ENCODE measurements at places on chromosomes 2 and 18.

GRCh38 chr2:218963601-218964000, 4.1 kb downstream of the CDK5R2 start:
- DNase-seq, result no peak

DNA sequence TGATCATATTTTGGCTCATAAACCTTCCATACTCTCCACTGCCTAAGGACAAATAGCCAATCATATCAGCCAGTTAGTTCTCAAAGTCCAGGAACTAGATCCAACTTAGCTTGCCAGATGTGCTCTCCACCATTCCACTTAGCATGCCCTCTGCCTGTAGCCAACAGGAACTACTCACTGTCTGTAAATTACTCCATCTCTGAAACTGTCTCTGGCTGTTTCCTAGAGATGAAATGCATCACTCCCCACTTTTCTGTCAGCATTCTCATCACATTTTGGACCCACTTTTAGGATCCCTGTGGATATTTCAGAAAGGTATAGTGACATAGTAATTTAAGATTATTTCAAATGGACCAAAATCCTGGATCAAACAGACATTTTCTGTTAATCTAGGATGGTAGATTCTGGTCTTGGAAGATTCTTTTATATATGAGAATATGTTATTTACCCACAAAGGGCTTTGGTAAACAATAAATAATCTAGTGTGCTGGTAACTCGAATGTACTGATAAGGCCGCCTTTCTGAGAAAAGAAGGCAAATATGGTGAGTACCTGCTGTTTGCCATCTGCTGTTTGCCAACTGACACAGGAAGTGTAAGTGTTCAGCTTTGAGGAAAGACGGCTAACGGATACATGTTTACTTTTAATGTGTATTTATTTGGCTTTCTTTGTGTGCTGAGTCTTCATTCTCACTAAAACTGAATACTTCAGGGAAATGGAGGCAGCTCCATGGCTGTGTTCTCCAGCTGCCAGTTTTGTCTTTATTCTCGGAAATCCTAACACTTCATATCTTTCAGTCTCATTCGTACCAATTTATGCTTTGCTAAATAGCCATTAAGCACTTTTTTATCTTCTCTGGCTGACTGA, 79.5 kb downstream of the EVA1A start:
- no peak for DNase-seq

- no peak for DNase-seq
Observed at GRCh38 chr2:84427235-84428138, 31.6 kb downstream of the SUCLG1 start.

GRCh38 chr18:74456349-74457042, 612 bp downstream of the DIPK1C start:
- no peak for DNase-seq

DNA sequence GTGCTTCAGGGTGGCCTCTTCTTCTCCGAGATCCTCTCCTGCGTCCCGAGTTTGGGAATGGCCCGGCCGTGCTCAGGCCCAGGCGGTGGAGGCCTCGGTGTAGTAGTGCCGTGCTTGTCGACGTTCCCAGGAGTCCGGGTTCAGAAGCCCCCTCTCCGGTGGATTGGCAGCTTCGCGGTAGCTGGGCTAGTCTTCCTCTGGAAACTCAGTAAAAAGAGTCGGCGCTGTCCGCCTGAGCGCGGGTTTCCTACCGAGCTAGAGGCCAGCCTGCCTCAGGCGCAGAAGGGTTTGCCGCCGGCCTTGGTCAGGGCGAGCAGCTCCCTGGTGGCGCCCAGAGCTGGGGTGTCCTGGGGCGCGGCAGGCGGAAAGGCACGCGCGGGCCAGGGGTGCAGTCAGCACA, 3.2 kb downstream of the RALBP1 start:
- no peak for DNase-seq

DNA sequence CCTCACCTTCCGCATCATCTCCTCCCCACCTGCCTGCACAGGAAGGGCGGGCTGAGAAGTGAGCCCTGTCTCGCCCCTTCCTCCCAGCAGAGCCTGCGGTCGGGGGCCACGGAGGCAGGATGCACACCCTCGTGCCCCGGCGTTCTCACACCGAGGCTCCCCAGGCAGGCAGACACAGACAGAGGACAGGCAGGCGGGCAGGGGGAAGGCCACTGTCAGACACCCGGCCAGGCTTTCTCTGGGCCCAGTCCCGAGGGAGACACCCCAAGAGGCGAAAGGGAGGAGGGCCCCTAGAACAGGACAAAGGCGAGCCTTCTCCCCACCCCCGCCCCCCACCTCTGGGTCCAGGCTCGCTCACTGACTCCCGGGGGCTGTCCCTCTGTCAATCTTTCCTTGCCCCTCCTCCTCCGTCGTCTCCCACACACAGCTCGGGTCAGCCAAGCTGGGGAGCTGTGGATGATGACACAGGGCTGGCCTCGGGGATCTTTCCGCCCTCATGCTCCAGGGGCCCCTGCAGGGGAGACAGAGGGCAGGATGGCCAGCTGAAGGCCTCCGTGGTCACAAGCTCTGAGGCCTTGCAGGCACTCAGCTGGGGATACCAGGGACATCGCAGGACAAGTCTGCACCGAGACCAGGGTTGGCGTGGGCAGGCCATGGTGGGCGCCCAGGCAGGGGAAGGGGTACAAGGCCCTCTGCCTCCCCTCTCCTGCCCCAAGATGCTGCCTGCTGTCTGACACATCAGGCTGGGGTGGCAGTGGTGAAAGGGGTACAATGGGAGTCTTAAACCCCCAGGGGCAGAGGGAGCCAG, 24.9 kb downstream of the BIN1 start:
- DNase-seq, result peak; percentile 52

DNA sequence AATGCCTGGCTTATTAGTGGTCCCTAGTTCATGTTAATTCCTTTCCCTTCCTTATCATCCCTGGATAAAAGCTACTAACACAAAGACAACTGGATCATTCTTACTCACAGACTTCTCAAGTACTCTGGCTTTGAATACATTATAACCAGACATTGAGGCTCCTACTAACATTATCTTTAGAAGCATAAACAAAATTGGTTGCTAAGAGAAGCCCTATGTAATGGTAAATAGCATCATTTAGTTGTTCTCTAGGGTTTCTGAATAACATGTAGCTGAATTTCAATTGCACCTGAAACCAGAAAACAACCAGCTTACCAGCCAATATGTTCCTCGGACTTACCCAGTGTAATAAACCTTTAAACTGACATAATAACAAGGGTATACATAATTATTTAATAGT, 114.1 kb upstream of the NCKAP5 start:
- no peak for DNase-seq

- DNase-seq, result no peak
Observed at GRCh38 chr18:21074336-21075323, 37.0 kb downstream of the ROCK1 start.

DNA sequence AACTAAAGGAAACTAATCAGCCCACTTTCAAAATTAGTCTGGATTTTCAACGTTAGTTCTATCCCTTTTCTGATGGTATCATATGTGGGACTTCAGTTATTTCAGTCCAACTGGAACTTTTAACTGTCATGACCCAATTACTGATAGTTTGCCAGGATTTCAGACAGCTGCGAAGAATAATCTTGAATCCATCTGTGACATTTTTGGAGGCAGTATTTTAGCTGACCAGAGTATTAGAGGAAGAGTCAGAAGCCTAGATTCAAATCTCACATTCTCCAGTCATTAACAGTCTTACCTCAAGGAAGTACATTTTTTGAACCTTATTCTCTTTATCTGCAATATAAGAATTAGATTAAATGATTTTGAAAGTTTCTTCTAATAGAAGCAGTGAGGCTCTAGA, 81.3 kb downstream of the PTRHD1 start:
- no peak for DNase-seq

- DNase-seq, result peak; percentile 17
Observed at GRCh38 chr2:199485732-199486335, 28.1 kb upstream of the SATB2 start.

- no peak for DNase-seq
Observed at GRCh38 chr2:100535855-100536254, 26.9 kb upstream of the PDCL3 start.

DNA sequence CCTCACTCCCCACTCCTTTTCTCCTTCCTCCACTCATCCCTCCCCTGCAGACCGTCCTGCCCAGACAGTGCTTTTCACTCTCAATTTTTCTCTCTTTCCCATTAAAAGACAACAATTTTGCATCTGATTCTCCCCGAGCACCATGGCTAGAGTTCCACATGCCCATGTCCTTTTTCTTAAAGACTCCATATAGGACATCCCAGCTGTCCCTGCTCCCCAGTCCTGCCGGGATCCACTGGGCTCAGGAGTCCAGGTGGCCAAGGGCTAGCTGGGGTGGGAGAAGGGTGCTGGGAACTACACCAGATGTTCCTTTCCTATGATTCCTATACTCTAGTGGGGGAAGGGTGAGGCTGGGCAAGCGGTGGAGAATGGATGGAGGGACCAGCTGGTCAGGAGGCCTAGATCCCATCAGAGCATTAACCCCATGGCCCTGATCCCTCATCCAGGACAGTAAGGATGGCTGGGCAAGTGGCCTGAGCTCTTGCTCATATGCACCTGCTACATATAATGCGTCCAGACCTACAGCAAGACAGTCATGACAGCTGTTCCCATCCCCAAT, 52.8 kb upstream of the RMDN2 start:
- no peak for DNase-seq

- DNase-seq, result peak; percentile 56
Observed at GRCh38 chr2:134668821-134669220, 50.0 kb downstream of the TMEM163 start.

- DNase-seq, result no peak
Observed at GRCh38 chr18:11658989-11659388, 30.1 kb upstream of the GNAL start.

- no peak for DNase-seq
Observed at GRCh38 chr2:28676152-28676835, 75.3 kb upstream of the PPP1CB start.

GRCh38 chr2:209070262-209070661, 353.6 kb upstream of the MAP2 start:
- DNase-seq, result no peak

GRCh38 chr2:85861180-85861579, 27.6 kb downstream of the ST3GAL5 start:
- no peak for DNase-seq

DNA sequence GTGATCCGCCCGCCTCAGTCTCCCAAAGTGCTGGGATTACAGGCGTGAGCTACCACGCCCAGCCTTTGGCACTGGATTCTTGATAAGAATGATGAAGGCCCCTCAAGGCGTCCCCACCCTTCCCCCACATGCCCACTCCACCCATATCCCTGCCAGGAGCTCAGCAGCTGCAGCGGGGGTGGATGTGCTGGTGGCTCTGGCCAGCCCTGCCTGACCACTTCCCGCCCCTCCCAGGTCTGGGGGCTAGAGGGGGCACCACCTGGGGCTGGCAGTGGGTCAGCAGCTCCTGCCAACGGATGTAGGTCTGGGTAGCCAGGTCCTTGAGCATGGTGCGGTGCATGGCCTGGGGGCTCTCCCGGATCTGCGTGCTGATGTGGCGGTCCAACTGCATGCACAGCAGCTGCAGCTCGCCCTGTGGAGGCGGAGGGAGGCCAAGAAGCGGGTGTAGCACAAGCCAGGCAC, 7.8 kb upstream of the SEMA4C start:
- no peak for DNase-seq

- DNase-seq, result no peak
Observed at GRCh38 chr2:145906354-145906753, 1386.4 kb upstream of the ZEB2 start.

DNA sequence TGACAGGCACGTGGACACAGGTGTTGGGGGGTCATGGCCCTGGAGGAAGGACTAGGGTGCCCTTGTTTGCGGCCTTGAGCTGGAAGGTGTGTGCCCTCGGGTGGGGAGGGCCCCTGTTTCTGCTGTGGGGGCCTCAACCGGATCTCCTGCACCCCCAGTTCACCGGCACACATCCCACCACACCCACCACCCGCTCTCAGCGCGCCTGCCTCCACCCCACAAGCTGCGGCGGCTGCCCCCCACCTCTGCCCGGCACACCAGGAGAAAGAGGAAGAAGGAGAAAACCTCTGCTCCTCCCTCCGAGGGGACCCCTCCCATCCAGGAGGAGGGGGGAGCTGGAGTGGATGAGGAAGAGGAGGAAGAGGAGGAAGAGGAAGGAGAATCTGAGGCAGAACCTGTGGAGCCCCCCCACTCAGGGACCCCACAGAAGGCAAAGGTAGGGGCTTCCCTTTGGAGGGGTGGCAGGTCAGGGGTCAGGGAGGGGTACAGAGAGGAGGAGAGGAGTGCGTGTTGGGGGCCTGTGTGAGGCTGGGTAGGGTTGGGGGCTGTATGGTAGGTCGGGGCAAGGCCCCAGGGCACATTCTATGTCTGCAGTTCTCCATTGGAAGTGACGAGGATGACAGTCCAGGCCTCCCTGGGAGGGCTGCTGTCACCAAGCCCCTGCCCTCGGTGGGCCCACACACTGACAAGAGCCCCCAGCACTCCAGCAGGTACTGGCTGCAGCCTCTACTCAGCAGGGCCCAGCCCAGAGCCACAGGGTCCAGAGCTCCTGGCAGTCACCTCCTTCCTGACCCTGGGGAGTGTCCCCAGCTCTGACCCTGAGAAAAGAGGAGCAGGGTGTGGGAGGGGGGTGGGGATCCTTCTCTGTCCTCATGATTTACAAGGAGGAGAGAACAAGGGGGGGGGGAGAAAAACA, 1.8 kb downstream of the SLC4A3 start:
- DNase-seq, result no peak

GRCh38 chr2:53828331-53828730, 31.4 kb downstream of the GPR75 start:
- no peak for DNase-seq

- DNase-seq, result no peak
Observed at GRCh38 chr2:127437056-127437455, 18.8 kb downstream of the PROC start.

DNA sequence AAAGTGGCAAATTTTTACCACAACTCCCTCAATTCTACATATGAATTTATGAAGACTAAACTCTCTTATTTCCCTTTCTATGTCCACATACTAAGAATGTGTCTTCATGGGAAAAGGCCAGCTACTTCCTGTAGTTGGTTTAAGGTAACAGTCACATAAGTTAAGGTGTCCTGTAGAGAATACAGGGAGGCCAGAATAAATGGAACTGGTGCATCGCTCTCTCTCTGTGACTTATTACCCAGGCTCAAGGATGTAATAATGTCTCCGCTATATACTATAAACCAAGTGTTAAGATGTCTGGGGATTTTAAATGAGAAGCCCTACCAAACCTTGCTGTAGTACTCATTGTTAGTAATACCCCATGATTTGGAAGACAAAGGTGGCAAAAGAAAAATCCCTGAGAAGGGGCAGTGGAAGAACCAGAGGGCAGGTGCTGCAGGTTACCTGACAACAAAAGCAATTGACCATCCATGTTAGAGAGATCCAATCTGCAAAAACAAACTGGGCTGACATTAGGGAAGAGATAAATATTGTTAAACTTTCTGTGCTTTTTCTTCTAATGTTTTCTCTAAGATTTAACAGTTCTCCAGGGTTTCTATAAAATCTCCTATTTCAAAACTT, 372.8 kb downstream of the TMX3 start:
- no peak for DNase-seq

DNA sequence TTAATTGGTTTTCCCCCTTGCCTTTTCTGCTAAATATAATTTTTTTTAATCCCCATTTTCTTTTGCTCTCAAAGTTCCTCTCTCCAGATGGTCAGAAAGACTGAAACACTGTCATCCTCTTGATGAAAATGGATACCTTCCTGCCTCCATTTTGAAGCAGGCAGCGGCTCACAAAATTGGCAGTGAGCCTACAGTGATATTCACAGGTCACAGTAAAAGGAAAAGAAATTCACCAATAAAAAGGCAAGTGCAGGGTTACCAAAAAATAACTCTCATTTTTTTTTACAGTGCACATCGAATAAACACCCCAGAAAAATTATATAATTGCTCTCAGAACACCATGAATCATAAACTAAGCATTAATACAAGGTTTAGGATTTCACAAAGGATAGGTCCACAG, 307.5 kb downstream of the TCF4 start:
- no peak for DNase-seq

- DNase-seq, result no peak
Observed at GRCh38 chr2:7071154-7071553, 153.9 kb downstream of the RNF144A start.

All from stimulated activated CD4-positive, alpha-beta T cell treated with anti-CD3 and anti-CD28 coated beads, Interleukin-4, amount 100 ng/mL, for 4 hours (primary cell).